ENCODE measurements at places on chromosomes 2 and 18. TPM values are rescaled to one million over a fixed set of nuclear protein-coding genes. Genes with fewer than 3 reads are reported as not detected.

REG1B gene
- total RNA-seq = not detected

DNA sequence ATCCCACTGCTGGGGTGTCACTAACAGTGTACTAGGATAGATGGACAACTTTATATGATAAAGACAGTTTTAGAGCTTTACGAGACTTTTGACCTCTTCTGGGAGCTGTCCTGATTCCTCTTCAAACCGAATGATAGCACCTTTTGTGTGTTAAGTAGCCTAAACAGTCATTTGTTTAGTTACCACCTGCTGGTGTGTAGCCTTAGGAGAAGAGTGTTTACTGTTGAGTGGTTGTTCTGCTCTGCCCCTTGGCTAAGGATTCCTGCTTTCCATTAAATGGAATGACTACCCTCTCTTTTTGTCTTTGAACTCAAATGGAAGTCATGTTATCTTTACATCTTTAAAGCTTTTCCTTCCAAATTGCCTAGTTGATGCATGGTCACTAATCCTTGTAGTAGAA, 28.0 kb upstream of the MGAT5 start:
- DNase-seq = no peak

MATN3 gene
- not detected for total RNA-seq

DNA sequence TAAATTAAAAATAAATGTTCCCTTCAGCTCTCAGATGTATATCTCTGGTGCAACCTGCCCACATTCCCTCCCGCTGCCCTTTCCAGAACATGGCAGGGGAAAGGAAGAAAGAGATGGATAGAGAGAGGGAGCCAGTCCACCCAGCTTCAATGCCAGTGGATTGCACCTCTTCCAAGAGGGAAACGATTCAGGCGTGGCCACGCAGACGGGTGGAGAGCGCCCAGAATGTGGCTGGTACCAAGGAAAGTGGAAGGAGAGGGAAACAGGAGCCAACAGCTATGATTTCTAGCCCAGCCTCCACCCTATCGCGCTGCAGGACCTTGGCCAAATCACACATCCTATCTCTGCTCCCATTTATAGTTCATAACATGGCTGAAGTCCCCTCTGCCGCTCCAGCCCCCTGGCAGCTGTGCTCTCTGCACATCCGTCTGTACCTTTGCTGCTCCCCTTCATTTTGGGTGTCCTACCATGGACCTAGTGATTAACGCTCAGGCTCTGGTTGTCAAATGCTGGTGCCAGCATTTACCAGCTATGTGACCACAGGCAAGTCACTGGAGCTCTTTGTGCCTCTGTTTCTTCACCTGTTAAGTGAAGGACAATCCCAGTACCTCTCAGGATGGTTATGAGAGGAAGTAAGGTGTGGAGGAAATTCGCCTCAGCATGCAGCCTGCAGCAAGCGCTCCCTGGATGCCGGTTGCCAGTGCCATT, 66.5 kb downstream of the SFXN5 start:
- no peak for DNase-seq

DNA sequence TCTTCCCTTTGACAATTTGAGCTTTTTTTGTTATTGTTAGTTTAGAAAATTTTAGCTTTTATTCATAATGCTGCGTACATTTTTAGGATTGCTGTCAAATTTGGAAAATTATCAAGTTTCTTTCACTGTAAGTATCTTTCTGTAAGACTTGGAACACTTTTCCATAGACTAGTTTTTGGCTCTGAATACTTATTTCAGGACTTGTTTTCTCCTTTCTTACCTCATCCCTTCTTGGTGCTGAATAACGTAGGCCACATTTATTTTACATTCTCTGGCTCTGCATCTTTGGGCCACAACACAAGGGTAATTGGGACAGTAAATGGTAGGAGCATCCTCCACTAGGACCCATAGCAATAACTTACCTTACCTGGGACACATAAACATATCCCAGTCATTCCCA, 85.1 kb downstream of the CCDC85A start:
- no peak for DNase-seq

GRCh38 chr2:75403991-75404428, 156.7 kb downstream of the EVA1A start:
- DNase-seq = no peak

TUBA3E gene
- total RNA-seq = not detected

CD8A gene
- 432 TPM for total RNA-seq

DNA sequence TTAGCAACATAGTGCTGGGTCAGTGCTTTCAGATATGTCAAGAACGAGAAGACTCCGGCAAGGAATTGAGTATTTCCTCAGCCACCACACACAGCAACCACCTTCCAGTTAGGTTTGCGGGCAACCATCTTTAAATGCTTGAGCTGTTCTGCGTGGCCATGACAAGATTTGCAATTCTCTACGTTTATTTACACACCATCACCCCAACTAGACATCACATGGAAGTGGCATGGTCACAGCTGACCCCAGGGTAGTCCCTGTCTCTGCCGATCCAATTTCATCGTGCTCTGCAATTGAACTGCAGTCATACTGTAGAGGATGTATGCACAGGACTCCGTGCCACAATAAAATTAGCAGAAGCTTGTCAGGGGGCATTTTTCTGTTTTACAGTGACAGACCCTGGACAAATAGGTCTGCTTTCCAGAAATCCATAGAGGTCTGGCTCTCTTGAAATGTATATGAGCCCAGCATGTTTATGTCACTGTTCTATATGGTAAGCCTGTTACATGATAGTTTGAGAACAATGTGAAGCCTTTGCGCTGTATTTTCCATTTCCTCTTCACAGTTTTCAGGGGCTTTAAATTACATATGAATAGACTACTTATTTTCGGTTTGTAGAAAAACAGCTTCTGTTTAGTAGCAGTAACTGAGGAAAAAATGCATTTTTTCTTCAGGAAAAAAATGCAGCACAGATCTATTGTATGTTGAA, 605.2 kb downstream of the NR4A2 start:
- DNase-seq = no peak

NBEAL1 gene
- total RNA-seq = 11.8 TPM

GAL3ST2 gene
- 0.95 TPM for total RNA-seq

WDR7 gene
- 19.0 TPM for total RNA-seq

CCDC74A gene
- 10.2 TPM for total RNA-seq

FBXO41 gene
- total RNA-seq = 41.5 TPM

DNA sequence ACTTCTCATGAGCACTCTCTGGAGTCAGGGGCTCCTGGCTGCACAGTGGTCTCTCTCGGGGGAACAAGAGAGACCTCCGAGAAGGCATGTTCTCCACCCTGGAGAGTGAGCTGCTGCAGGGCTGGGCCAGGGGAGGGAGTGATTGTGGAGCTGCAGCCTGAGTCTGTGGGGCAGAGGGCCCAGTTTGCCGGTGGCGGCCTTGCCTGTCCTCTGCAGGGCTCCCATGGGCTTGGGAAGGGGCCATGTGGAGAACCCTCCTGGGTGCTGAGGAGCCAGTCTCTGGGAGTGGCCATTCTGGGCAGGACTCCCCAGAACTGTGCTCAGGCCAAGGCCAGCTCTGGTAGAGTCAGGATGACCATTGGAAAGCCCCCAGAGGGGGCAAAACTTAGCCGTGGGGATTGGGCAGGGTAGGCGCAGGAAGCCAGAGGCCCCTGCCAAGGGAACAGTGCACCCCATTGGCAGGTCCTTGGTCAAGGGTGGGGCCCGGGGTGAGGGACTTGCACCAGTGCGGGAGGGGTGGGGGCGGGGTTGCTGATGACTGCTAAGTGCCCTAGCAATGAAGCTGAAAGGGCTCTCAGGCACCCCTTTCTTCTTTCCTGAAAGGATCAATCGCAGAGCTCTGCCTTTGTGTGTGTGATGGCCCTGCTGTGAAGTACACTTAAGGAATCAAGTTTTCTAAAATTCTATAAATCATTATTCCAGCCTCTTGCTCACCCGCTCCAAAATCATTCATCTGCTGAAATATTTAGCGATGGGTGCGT, 69.7 kb upstream of the BOD1L2 start:
- no peak for DNase-seq

SH3RF3 gene
- total RNA-seq = 1.9 TPM

ZNF516 gene
- 10.5 TPM for total RNA-seq

- no peak for DNase-seq
Measured at GRCh38 chr2:236912326-236913120, 173.2 kb upstream of the COPS8 start.

GRCh38 chr2:127125821-127126220, 18.9 kb upstream of the BIN1 start:
- no peak for DNase-seq

- DNase-seq = no peak
Measured at GRCh38 chr2:72917877-72918553, 696 bp downstream of the EMX1 start.

DNA sequence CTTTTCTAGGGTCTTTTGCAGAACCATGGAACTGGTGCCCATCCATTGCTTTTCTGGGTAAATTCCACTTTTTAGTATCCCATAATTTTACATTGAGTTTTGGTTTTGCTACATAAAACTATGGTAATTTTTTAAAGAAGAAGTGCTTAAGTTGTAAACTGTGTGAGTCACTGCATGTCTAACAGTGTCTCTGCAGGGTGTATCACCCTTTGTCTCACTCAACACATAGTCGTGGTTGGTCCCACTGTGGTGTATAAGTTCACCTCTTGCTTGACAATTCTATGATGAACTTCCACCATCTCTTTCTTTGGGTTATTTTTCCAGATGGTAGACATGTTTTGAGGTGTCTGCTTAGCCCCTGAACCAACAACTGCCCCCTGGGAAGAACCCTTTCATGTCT, 10.5 kb downstream of the SCTR start:
- DNase-seq = no peak

GRCh38 chr2:222623756-222624309, 32.1 kb downstream of the FARSB start:
- no peak for DNase-seq

C2orf66 gene
- not detected for total RNA-seq

SETBP1 gene
- 10.4 TPM for total RNA-seq

GRCh38 chr2:167253025-167253424, 364.7 kb downstream of the XIRP2 start:
- no peak for DNase-seq

DNA sequence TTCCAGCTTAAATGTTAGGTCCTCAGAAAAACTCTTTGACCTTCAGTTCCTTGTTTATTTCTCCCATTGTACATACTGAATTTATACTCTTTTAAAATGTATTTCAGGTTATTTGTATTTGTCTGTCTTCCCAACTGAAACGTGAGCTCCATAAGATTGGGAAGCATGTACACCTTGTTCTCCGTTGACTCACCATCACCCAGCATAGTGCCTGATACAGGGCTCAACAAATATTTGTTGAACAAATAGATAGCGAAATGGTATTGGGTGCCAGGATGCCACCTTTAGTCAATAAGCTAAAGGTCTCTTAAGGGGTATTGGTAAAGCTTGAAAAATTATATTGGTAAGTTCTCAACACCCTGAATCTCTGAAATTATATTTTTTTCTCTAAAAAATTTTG, 1841.3 kb upstream of the CELF4 start:
- no peak for DNase-seq

DNA sequence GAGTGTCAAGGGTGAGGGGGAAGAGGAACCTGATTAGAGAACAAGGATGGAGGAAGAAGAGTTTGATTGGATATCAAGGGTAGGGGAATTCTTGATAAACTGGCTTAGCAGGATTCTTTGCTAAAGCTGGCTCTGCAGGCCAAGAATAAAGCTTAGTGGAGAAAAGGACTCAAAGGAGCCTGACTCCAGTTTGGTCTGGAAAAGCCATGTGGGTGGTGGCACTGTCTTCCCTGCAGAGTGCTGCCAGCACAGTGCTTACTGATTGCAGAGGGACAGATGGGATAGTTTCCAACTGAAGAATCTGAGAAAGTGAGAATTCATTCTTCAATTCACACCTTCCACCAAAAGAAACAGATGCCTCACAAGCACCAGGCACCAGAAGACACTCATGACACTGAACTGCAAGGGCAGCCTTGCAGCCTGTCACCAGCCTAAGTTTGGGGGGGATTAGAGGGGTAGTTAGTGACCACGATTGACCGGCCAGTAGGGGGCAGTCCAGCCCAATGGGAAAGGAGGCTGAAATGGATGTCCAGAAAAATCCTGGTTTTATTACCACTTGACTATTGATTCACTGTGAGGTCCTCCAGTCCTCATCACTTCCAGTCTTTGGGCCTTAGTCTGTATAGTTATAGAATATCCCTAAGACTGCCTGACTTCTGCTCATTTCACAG, 334.5 kb downstream of the SMAD2 start:
- peak; percentile 42 for DNase-seq

DNA sequence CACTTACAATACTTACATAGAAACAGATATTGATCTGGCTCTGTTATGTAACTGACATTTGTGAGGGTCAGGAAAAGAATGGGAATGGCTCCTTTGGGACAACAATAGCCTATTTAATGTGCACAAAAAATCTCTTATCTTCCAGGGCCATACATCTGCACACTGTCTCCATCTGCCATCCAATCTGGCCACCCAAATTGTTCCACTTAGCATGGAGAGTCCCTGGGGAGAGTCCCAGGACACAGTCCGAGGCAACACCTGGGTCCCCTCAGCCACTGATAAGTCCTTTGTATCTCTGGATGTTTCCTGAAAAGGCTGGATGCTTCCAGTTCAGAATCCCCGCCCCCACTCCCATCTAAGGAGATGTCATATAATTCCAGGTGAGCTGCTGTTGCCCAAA, 274.2 kb upstream of the NCKAP5 start:
- no peak for DNase-seq

CFAP210 gene
- total RNA-seq = not detected

GRCh38 chr2:62181843-62182242, 14.1 kb upstream of the B3GNT2 start:
- DNase-seq = no peak

GKN1 gene
- total RNA-seq = not detected

GNLY gene
- total RNA-seq = 46.7 TPM

CCDC68 gene
- total RNA-seq = not detected

- DNase-seq = no peak
Measured at GRCh38 chr2:177592397-177592796, 199.8 kb downstream of the AGPS start.

ACSL3 gene
- total RNA-seq = 43.8 TPM

DNA sequence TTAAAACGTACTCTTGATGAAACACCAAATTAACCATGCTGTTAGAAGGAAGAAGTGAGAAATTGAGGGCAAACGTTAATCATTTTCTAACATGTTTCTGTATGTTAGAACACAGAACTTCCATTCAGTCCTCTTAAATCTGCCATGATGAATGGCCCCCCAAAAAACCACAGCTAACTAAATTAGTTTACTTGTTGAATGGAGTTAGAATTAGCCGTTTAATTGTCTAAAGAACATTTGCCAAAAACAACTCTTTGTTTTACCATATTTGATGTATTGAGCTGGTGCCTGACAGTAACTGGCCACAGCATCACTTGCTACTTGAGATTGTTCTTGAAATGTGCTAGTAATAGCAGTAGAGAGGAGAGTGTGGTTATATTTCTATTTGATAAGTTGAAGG, 12.7 kb downstream of the CCNYL1 start:
- no peak for DNase-seq

ANKRD30BL gene
- total RNA-seq = not detected

GRCh38 chr18:67935638-67936037, 419.1 kb upstream of the DSEL start:
- DNase-seq = no peak

Data from activated CD8-positive, alpha-beta T cell treated with anti-CD3 and anti-CD28 coated beads for 36 hours (primary cell).